ENCODE measurements at places on chromosomes 1 and 21. TPM values are rescaled to one million over a fixed set of nuclear protein-coding genes. Genes with fewer than 3 reads are reported as not detected.

- H3K27me3 ChIP-seq: no peaks in the 10 kb centered on the region
- no peaks in the 10 kb centered on the region for H3K36me3 ChIP-seq
Measured at GRCh38 chr1:13723810-13724209, 23.8 kb downstream of the PRDM2 start.

The G0S2 gene
- polyA plus RNA-seq: 0.91 TPM

- H3K27ac ChIP-seq: no peak overlapping the region
- H3K4me1 ChIP-seq: no peaks in the 10 kb centered on the region
- no peak overlapping the region for H3K4me3 ChIP-seq
- no peaks in the 10 kb centered on the region for H3K27me3 ChIP-seq
Measured at GRCh38 chr1:248783367-248783766, 27.8 kb upstream of the LYPD8 start.

GRCh38 chr21:20882462-20883407 lies 115.5 kb upstream of the NCAM2 start:
- no peak overlapping the region for H3K27ac ChIP-seq
- peak; percentile 16 for DNase-seq
- no peaks in the 10 kb centered on the region for H3K4me1 ChIP-seq

DNA sequence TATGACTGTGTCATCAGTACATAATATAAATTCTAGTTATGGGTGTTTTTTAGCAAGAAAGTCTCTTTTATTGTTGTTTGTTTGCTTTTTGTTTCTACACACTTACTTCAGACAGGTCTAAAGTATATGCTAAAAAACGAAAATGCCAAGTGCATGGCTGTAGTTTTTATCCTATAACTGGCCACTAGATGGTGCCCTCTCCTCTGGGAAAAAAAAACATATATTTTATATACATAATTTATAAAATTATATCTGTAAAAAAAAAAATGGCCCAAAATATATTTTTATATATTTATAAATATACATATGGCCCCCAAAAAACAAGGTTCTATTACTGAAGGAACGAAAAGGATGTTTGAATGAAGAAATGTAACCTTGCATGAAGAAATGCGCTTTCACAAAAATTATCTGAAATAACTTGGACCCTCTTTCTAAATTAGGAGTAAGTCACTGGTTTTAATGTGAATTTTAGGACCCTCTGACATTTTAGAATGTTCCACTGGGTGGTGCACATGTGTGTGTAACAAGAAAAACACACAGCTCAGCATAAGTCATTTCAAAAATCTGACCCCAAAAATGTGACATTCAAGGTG lies 93.5 kb downstream of the TTLL7 start:
- H3K4me3 ChIP-seq: no peak overlapping the region
- H3K4me1 ChIP-seq: peaks cover 3% of the 10 kb centered on the region
- no peaks in the 10 kb centered on the region for H3K36me3 ChIP-seq
- no peaks in the 10 kb centered on the region for H3K27me3 ChIP-seq
- peak; percentile 39 for DNase-seq
- H3K27ac ChIP-seq: no peak overlapping the region

The KCNJ15 gene
- polyA plus RNA-seq: 2.4 TPM

The NR1I3 gene
- polyA plus RNA-seq: not detected

- H3K27me3 ChIP-seq: peaks cover under 1% of the 10 kb centered on the region
- H3K27ac ChIP-seq: no peak overlapping the region
- peaks cover 4% of the 10 kb centered on the region for H3K4me1 ChIP-seq
- DNase-seq: peak; percentile 77
Measured at GRCh38 chr21:37060296-37060695, 12.6 kb downstream of the PIGP start.

DNA sequence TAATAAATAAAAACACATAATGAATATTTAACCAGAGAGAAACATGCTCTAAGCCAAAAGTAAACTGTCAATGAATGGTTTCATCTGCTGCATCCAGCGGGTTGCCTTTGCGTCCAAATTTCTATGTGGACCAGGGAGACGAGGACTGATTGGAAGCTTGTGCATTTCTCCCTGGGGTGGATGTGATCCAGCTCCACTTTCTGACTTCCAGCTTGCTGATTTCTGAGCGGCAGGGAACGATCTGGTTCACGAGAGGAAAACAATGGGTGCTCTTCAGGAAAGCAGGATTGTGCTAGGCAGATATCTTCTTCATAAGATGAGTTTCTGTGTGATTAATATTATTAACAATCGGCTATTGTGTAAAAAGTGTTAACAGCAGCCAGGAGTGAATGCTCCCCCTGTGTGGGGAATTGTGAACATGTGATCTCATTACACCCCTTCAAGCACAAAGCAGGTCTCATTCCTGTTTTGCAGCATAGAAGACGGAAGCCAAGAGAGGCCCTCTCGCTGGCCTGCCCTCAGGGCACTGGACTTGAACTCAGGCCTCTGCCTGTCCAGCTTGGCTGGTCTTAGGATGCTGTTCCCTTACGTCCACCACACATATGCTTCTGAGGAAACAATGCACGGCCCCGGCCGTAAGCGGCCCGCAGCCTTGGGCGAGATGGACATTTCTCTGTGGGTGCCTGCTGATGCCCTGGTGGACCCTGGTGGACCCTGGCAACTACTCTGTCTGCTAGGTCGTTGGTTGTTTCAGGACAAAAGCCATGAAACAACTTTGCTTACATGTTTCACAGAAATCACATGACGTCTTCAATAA lies 183.4 kb upstream of the C1orf174 start:
- H3K4me1 ChIP-seq: no peaks in the 10 kb centered on the region
- H3K27ac ChIP-seq: no peak overlapping the region
- no peaks in the 10 kb centered on the region for H3K27me3 ChIP-seq
- no peak overlapping the region for H3K4me3 ChIP-seq

GRCh38 chr1:206595581-206596318 lies 16.5 kb downstream of the EIF2D start:
- H3K27me3 ChIP-seq: no peaks in the 10 kb centered on the region
- H3K4me1 ChIP-seq: no peaks in the 10 kb centered on the region
- DNase-seq: no peak
- H3K4me3 ChIP-seq: no peak overlapping the region
- H3K27ac ChIP-seq: no peak overlapping the region

The PRDM15 gene
- polyA plus RNA-seq: 11.8 TPM

The LAPTM5 gene
- 83.4 TPM for polyA plus RNA-seq

GRCh38 chr1:61387829-61388228 lies 305.5 kb downstream of the NFIA start:
- H3K36me3 ChIP-seq: peaks cover 4% of the 10 kb centered on the region
- H3K27ac ChIP-seq: peak overlapping the region; percentile 71
- no peak overlapping the region for H3K4me3 ChIP-seq
- peaks cover 23% of the 10 kb centered on the region for H3K4me1 ChIP-seq
- H3K27me3 ChIP-seq: no peaks in the 10 kb centered on the region

DNA sequence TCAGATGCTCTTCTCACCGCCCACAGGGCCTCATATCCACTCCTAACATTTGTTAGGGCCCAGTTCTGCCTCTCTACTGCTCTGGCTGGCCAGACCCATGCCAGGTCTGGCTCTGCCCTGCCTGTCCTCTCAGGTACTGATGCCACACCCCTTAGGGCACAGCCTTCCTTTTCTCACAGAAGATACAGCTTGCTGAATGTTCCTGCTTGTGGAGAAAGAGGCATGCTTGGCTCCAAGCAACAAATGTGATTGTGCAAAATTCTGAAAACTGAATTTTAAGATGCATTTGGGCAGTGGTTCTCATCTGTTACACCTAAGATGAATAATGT lies 178.1 kb downstream of the TGFBR3 start:
- H3K4me1 ChIP-seq: no peaks in the 10 kb centered on the region
- no peak overlapping the region for H3K4me3 ChIP-seq
- no peak overlapping the region for H3K27ac ChIP-seq
- no peak for DNase-seq
- no peaks in the 10 kb centered on the region for H3K36me3 ChIP-seq

DNA sequence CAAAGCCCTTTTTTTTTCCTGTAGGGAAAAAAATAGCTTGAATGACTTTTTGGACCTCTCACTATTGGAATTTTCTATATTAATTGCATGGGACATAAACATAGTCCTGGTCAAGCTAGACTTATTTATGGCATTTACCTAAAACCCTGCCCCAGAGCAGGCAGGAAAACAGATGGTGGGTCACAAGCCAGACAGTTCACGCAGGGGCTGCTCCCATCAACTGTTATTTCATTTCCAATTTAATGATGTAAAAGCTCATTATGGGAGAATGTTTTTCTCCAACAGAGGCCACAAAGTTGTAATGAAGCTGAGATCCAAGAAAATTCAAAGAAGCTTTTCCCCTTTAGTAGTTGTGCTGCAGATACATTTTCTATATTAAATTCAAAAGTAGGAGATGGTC lies 99.2 kb downstream of the SGIP1 start:
- H3K4me1 ChIP-seq: no peaks in the 10 kb centered on the region
- H3K36me3 ChIP-seq: no peaks in the 10 kb centered on the region
- H3K27ac ChIP-seq: no peak overlapping the region
- DNase-seq: peak; percentile 27
- no peak overlapping the region for H3K4me3 ChIP-seq
- H3K27me3 ChIP-seq: no peaks in the 10 kb centered on the region

The LRRC71 gene
- polyA plus RNA-seq: 0.35 TPM

GRCh38 chr1:174408146-174408545 lies 39.6 kb upstream of the GPR52 start:
- no peak overlapping the region for H3K27ac ChIP-seq
- no peak for DNase-seq
- no peaks in the 10 kb centered on the region for H3K4me1 ChIP-seq
- H3K27me3 ChIP-seq: no peaks in the 10 kb centered on the region
- H3K36me3 ChIP-seq: no peaks in the 10 kb centered on the region
- H3K4me3 ChIP-seq: no peak overlapping the region

DNA sequence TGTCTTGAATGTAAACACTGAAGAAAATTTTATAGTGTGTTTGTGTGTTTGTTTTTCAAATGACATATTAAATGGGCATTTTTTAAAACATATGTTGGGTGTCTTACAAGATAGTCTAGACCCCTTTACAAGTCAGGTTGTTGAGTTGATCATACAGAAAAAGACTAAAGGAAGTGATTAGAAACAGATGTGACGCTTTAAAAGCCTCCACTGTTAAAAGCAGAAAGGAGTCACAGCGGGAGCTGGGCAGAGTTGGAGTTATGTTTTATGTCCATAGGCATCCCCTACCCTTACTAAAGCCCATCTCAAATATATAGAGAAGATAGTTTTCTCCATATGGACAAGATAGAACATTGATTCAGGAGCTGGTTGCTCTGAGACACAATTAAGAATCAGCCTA lies 393.9 kb downstream of the PLPP3 start:
- no peaks in the 10 kb centered on the region for H3K36me3 ChIP-seq
- peaks cover 9% of the 10 kb centered on the region for H3K4me1 ChIP-seq
- no peak overlapping the region for H3K4me3 ChIP-seq
